Stimulated activated CD8-positive, alpha-beta memory T cell treated with anti-CD3 and anti-CD28 coated beads, Interleukin-2, amount 100 ng/mL, for 48 hours (primary cell): ENCODE measurements at places on chromosomes 16 and 17.
A peak's percentile ranks its signal among the peaks of the same experiment; 100 is the strongest.

GRCh38 chr17:67440277-67441051 lies 63.4 kb downstream of the PITPNC1 start:
- no peak for DNase-seq

DNA sequence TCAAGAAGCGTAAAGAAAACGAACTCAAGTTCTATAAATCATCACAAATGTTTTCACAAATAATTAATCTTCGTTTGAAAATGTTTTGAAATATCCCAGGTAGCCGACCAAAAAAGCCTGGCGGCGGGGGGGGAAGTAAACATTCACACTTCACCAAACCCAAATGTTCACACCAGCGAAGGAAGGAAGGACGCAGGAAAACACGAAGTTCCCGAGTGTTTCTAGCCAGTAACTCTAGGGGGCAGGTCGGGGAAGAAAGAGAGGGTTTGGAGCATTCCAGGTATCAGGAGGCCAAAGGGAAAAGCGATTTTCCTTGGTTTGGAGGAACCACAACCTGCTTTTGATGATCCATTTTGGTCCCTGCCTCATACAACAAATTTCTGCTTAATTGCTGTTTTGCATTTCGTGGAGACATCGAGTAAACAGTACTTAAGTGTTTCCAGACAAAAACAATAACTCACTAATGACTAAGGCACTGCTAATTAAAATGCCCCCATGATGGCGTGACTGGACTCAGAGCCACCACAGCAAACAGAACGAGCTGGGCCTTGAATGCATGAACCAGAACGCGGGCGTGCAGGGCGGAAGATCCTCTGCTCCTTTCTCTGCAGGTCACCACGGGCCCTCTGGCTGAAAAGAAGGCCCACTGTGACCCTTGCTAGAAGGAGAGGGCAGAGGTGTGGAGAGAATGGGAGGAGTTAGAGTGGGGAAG lies 16.6 kb downstream of the ZFHX3 start:
- no peak for DNase-seq

- no peak for DNase-seq
Observed at GRCh38 chr16:87160701-87161337, 156.4 kb downstream of the C16orf95 start.

- peak; percentile 40 for DNase-seq
Observed at GRCh38 chr16:80804526-80805383, at the start of gene CDYL2. Gene CDYL2, minus strand, starts transcription at chr16:80804598. Its CDS starts 425 bp downstream, at chr16:80804173.

DNA sequence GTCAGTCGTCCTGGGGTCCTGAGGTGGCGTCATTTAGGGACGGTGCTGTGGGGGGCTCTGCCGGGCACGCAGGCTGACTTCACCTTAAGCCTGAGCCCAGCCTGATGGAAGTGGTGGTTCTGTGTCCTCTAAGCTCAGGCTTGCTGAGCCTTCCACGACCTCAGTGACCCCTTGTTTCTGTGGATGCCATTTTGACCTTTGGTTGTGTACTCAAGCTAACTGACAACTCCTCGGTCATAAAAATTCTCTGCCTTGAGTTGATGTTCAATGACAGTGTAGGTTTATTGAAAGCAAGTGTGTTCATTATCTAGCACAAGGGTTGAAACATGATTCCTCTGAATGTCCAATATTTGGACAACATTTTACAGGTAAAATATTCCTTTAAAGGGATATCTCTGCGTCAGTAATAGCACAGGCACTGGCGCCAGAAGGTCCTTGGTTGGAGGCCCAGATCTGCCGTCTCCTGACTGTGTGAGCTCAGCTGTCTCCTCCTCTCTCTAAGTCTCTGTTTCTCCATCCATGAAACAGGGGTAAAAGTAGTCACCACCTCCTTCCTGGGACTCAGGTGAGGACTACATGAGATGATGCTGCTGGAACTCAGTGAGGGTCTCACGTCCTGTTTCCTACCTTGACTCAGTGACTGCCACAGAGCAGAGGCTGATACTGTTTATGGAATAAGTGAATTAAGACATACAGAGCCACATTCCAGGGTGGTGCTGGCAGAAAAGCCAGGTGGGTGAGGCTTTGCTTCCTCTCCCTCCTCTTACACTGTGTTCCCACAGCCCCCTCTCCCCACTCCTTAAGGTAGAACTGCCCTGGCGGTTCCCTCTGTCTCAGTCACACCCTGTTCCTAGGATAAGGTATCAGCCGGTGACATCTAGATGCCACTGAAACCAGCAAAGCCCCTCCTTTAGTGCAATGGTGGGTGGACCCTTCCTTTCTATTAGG lies 75.7 kb downstream of the IRF8 start:
- DNase-seq = no peak

DNA sequence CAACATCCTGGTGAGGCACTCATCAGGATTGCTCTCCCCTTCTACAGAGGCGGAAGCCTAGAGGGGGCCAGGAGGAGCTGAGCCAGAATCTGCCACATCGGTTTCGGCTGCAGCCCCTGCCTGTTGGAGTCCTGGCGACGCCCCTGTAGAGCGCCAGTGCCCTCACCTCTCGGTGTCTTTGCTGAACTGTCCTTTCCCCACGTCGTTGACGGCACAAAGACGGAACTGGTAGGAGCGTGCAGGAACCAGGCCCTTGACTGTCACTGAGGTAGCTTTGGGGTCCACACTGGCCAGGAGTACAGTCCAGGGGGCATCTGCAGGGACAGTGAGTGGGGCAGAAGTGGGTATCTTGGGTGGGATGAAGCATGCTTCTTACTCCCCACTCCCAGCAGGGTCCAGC lies 110.3 kb upstream of the CDC42EP4 start:
- DNase-seq = no peak

GRCh38 chr17:7561589-7562207 lies at the start of gene SENP3:
Gene SENP3, plus strand, starts transcription at chr17:7561919. Its CDS starts 1,158 bp downstream, at chr17:7563077.
- peak; percentile 86 for DNase-seq

DNA sequence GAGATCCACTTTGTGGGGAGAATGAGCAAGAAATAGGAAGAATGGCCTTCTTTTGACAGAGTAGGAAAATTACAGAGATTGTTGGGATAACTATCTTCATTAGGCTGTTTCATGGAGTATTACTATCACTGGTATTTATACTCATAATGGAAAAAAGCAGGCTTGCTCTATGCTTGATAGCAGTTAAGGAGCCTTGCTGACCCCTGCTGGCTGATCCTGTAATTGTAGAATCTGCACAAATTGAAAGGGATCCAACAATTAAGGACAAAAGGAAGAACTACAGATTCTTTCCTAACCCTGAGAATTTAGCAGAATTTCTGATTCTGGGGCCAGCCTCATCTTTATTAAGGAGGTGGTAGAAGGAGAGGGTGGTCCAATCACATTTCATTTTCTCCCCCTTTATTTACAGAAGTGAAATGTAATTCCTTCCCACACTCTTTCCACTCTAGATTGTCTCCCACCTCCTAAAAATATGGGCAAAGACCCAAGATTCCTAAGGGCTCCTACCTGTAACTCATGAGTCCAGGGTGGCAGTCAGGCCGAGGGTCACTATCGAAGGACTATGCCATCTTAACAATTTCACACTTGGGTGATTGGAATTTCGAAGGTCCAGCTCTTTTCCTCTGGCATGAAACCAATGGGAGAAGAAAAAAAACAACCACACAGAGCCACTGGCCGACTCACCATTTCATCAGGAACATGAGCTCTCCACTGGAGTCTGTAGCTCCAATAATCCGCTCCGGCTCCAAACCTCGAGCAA lies 26.3 kb downstream of the NFE2L1 start:
- DNase-seq = peak; percentile 42

- DNase-seq = no peak
Observed at GRCh38 chr16:13171313-13171712, 269.9 kb downstream of the SHISA9 start.

DNA sequence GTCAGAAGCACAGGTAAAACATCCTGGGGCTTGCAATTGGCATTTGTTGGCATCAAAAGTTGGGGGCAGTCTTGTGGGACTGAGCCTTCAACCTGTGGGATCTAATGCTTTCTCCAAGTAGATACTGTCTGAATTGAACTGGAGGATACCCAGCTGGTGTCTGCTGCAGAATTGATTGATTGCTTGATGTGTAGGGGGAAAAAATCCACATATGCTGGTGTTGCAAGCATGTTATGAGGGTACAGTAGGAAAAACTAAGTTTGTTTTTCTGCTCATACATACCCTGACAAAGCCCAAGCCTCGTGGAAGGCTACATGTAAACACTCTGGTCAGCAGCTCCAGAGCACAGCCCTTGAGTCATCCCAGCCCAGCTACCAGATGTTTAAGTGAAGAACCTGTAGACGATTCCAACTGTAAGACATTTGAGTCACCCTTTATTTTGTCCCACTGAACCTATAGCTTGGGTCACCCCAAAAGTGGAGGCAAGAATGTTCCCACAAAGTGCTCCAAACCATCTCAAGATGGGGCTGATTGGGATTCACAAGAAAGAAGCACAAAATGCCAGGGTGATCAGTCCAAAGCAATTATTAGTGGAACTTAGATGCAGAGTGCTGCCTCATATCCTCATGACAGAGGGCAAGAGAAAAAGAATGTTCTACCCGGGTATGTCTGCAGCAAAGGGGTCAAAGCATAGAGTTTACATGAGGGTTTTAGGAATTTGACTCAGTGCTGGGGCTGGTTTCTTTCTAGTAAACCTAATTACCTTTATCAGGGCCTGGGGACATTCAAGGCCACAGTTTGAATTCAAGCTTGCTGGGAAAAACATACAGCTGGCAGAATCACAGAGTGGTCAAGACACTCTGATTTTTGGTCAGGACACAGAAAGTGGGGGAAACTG lies 9.6 kb upstream of the APPBP2 start:
- no peak for DNase-seq

DNA sequence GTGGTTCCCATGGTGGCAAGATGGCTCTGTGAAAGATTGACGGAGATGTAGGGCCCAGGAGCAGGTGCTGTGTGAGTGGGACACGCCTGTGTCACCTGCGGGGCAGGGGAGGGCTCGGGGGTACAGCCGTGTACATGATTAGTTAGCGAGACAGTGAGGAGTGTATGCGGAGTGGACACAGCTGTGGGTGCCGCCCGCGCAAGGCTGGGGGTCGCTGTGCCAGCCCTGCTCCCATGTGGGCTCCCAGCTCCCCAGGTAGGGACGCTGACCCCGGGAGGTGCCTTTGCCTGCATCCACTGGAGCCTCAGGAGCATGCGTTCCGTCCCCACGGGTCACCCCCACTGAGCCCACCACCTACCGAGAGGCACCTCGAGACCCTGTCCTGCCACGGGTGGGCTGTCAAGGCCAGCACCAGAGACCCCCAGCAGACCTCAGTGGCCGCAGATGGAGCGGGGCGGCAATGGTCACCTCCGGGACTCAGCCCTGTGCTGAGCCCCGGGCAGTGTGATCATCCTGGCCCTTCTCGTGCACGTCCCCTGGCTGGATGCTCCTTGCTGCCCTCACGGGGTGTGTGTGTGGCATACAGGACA lies 7.4 kb downstream of the CAPN15 start:
- DNase-seq = no peak

DNA sequence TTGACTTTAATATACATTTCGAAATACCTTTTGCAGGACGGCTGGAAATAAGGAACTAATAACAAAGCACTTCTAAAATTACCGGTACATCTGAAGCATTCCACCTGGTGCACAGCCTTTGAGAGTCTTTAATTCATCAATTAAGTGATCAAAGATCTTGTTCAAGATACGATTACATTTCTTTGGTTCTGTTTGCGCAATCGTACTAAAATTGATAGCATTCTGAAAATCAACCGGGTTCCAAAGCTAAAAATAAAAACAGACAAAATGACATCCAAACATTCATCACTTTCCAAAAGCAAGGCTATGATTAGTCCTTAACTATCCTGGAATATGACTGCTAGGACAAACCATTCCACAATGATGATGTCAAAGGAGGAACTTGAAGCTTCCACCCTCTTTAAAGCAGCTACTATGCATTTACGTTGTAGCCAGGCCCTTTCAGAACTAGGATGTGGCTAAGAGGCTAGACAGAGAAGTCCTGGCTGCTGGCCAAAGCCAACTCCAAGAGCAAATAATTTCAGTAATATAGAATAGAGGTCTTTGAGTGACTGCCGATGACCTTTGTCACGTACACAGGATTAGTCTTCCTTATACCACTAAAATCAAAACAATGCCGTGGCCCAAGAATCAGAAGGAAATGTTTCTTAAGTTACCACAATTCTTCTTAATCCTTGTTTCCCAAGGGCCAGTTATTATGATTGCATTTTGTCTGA lies 299.8 kb upstream of the PSMD7 start:
- DNase-seq = no peak

GRCh38 chr16:69858191-69859104 lies 92.7 kb upstream of the CLEC18A start:
- DNase-seq = no peak
